ENCODE measurements at places on chromosomes 4 and X.

DNA sequence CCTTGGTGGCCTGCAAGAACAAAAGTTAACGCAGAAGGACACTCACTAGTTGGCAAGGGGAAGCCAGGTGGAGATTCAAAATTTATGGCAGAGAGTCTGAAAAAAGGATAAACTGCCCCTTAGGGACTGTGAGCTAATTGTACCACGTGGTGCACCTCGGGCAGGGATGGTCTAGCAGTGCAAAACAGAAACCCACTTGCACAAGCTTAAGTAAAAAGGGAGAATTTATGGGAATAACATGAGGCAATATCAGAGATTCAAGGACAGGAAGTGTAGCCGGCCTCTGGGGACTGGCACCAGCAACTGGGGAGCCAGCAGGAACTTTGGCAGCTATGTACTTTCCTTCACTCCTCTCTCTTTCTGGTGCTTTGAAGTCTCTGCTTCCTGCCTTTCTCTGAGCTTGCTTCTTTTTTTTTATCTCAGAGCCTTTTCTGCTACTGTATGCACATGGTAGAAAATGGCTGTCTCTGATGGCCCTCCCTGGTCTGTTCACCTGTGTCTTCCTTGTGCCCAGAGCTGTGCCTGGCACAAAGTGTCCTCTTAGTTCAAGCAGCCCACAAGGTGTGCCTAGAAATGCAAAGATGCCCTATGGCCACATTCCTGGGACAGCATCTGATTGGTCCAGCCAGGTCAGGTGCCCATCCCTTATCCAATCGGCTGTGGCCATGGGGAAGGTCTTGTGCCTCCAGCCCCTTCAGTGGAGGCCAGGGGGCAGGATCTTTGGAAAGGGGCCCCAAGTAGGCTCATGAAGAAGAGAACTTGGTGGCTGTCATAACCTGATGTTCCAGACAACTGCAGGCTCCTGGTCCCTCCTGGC lies 114.8 kb upstream of the ATP6AP2 start:
- no peak for DNase-seq

DNA sequence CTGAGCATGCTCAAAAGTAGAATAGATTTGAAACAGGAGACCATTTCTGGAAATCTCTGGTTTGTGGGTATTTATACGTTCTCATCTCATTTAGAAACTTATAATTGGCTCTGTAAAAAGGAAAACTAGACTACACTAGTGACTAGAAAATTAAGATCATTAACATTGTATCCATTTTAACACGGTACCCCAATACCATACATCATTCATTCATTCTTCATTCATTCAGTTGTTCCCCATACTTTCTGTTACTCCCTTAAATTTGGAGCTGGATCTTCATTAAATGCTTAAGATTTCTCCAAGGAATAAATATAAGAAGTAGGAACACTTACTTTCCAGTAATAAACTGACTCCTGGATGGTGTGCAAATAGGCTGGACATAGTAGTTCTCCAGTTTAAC lies 1.3 kb downstream of the ARSJ start:
- no peak for DNase-seq

DNA sequence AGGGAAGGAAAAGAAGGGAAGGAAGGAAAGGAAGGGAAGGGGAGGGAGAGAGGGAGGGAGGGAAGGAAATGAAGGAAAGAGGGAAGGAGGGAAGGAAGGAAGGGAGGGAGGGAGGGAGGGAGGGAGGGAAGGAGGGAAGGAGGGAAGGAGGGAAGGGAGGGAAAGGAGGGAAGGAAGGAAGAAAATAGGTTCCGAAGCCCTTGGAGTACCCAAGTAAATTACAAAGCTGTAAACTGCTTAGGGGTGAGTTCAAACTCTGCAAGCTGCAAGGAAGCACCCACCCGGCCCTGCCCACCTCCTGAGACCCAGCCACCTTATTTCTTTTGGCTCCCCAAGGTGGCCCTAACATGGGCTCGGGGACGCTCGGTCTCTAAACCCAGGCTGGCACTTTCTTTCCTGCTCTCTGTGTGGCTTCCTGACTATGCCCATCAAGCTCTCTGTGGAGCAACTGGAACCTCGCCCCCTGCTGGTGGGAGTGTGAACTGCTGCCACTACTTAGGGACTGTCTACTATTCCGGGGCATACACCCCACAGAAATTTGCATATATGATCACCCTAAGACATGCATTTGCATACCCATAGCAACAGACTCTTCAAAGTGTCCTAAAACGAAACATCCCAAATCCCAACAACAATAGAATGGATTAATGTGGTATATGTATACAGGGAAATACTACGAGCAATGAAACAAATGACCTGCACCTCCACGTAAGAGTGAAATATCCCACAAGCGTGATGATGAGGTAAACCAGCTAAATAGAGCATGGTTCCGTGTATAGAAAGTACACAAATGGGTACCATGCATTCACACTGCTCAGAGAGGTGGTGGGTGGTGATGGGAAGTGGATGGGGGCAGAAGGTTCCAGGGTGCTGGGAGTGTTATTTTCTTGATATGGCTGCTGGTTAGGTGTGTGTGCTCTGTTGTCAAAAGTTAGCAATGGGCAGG lies 151.7 kb upstream of the TBL1X start:
- DNase-seq, result peak; percentile 77

DNA sequence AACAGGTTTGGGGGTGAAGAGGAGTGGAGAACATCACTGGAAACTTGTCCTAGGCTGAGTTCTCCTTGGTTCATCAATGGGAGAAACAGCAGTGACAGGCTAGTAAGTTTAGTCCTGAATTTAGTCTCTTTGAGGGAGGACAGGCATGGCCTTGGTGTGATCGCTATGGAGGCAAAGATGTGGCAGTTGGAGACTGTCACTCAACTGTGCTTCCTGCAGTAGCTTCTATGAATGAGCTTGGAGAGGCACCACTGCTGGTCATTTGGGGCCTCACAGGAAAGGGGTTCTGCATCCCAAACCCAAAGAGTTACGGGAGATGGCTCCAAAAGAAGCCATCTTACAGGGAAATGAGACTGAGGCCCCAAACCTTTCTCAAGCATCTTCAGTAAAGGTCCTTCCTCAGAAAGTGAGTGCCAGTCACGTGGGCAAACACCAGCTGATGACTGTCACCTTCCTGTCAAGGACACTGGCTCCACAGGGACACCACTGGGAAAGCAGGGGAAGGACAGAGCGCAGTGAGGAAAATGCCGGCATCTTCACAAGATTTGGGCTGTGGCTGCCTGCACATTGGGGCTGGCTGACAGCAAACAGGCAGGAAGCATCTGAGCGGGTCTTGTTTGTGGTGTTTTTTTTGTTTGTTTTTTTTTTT lies 7.2 kb downstream of the MRFAP1 start:
- DNase-seq, result no peak

DNA sequence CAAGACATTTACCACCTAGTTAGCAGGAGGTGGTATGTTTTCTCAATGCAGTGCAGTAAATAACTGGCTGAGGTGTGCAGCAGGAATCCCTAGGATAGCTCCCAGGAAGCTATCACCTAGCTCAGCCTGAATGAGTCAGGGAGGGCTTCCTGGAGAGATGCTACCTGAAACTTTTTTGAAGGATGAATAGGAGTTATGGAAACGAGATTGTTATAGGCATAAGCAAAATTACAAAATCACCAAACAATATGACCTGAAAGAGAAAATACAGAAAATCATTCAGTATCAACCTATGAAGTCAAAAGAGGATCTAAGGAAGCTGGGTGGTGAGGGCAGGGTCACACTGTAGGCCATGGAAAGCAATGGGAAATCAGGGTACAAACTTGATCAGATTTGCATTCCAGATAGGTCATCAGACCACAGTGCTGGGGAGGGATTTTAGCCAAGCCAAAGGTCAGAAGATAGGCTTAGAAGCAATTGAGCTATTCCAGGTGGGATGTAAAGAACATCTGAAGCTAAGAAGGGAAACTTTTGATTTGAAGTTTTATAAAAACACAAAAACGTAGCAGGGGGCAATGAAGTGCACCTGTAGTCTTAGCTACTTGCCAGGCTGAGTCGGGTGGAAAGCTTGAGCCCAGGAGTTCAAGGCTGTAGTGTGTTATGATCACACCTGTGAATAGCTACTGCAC lies 11.3 kb downstream of the AREG start:
- DNase-seq, result no peak

DNA sequence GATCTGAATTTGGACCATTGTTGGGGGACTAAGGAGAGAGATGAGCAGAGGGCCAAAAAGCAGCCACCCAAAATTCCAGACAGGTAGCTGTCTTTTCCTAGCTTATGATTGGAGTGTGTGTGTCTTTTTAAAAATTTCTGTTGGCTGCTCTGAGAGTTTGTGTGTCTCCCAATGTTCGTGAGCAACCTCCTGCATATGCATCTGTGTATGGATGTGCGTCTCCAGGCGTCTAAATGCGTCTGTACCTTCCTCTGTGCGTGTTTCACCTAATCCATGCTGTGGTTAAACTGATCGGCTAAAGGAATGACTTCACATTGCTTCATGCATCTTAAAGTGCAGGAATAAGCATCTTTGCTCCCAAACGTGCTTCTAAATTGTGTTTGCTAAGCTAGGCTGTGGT lies 65.5 kb upstream of the LAS1L start:
- no peak for DNase-seq

- no peak for DNase-seq
Observed at GRCh38 chr4:159534655-159535054, 431.8 kb downstream of the RAPGEF2 start.

GRCh38 chr4:20646287-20646686 lies 54.0 kb upstream of the PACRGL start:
- no peak for DNase-seq

- DNase-seq, result no peak
Observed at GRCh38 chr4:115272185-115272584, 158.8 kb upstream of the NDST4 start.

All from CD4-positive, alpha-beta T cell (primary cell).